Activated CD8-positive, alpha-beta memory T cell treated with anti-CD3 and anti-CD28 coated beads, Interleukin-2, amount 10 ng/mL, durations not matched to agents 7 days and 5 days (primary cell): ENCODE measurements at places on chromosomes 12 and 14. TPM values are rescaled to one million over a fixed set of nuclear protein-coding genes. Genes with fewer than 3 reads are reported as not detected.

- DNase-seq: no peak
These were observed 65.0 kb downstream of the CHGA start for GRCh38 chr14:92987713-92988510.

DNA sequence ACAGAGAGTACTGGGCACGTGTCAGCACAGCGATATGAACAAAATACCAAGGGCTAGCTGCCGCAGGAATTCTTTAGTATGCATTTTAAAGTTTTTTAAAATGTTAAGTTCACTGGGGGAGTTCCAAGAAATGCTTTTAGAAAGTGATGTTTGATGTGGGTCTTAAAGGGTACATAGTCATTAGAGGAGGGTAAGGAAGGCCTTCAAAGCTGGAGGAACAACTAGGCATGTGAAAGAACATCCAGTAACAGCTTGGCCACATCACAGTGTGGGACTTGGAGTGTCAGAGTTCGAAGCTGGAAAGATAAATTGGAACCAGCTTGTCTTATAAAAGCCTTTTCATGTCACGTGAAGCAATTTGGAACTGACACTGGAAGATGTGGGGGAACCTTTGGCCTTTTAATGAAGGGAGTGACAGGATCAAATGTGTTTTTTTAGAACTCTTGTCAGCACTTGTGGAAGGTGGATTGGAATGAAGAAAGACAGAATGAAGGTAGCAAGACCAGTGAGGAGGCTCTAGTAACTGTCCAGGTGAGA lies 57.7 kb downstream of the WDR20 start:
- no peak for DNase-seq

GRCh38 chr12:55060470-55060869 lies 40.7 kb downstream of the NEUROD4 start:
- peak; percentile 60 for DNase-seq

DNA sequence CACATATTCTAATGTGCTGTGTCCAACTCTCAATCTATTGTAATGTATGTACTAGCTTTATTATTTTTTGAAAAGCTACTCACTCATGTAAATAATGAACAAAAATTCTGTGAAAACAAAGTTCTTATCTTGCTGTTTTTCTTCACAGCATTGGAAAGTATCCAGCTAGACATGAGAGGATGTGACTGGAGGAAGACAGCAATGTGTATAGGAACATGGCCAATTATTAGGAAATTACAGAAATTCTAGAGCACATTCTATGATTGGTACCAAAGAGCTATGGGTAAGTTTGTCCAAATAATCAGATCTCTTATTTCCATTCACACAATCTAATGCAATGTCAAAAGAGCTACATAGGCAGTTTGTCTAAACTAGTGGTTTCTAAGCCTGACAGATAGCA lies 1100.2 kb downstream of the FSCB start:
- no peak for DNase-seq

The SSPN gene
- total RNA-seq: not detected

GRCh38 chr12:76830436-76830835 lies 48.4 kb downstream of the CSRP2 start:
- no peak for DNase-seq

GRCh38 chr14:25516838-25517237 lies 466.9 kb upstream of the STXBP6 start:
- no peak for DNase-seq

GRCh38 chr12:2561367-2561766 lies 233.4 kb upstream of the FKBP4 start:
- no peak for DNase-seq

DNA sequence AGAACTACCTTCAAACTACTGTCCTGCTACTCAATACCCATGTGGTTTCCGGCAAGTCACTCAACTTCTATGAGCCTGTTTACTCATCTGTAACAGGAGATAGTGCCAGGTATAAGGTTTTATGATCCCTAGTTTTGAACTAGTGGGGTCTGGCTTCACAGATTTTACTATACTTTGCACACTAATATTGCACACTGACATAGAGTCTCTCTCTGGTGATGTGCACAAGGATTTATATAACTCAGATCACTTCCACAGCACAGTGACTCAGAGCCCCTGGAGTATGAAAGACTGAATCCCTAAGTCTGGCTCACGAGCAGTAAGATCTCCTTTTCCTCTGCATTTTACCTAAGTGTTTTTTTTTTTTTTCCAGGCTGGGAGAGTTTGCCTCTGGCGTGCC lies 69.7 kb upstream of the SLC38A2 start:
- DNase-seq: no peak

GRCh38 chr12:7991535-7991934 lies 41.0 kb upstream of the FOXJ2 start:
- DNase-seq: no peak

The LRTM2 gene
- not detected for total RNA-seq

DNA sequence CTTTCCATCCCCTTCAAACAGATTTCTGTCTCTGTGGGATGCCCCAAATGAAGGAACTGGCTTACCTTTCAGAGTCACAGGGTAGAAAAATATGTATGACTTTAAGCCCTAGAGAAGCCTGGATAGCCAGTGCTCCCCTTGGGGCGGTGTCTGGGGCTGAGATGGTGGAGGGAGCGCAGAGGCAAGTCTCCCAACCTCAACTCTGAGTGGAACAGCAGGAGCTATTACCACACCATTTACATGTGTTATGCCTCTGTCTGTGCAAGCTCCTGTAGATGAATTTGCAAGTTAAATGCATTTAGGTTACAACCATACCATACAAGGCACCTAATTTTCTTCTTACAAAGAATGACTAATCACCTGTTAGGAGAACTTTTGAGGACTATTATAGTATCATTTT lies 50.4 kb upstream of the CLMN start:
- DNase-seq: no peak

The KLRC2 gene
- total RNA-seq: 6.8 TPM

DNA sequence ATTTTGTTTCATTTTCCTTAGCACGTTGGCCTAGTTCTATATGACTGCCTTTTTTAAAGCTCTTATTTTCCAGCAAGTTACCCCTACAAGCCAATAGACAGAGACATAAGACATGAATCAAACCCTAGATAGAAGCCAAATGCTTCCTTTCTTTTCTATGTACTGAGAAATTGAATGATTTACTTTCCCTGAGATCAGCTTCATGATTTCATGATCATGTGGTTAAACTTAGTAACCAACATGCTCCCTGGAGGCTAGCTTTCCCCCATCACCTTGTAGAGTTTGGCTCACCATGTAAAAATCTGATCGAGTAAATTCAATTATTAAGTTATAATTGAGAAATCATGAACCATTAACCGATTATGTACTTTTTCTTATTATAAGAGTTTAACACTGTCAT lies 148.1 kb upstream of the LRIG3 start:
- no peak for DNase-seq
